Skin of body (tissue), 3 donors: ENCODE measurements at places on chromosomes 5 and 9.
A peak's percentile ranks its signal among the peaks of the same experiment; 100 is the strongest.

DNA sequence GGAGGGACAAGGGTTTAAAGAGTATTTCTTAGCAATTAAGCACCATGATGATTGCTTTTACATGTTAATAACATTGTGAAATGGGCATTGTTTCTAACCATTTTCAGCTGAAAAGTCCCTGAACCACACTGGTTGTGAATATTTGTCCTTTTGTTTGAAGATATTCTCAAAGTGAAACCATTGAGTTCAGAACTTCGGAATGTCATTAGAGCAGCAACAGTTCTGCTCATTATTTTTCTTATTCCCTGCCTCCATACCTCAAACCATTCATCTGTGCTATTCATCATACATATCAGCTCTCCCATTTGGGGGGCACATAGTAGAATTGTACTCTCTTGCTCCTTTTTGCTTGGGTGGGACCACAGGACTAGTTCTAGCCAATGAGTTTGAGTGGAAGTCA is 553.0 kb upstream of the ZNF462 start:
- DNase-seq = no peak

- no peak for DNase-seq
Measured at GRCh38 chr5:140664030-140664358, 710 bp upstream of the WDR55 start.

- no peak for DNase-seq
Measured at GRCh38 chr5:163838738-163839137, 333.3 kb downstream of the MAT2B start.

GRCh38 chr5:103502662-103503061 is 59.9 kb downstream of the NUDT12 start:
- DNase-seq = no peak

DNA sequence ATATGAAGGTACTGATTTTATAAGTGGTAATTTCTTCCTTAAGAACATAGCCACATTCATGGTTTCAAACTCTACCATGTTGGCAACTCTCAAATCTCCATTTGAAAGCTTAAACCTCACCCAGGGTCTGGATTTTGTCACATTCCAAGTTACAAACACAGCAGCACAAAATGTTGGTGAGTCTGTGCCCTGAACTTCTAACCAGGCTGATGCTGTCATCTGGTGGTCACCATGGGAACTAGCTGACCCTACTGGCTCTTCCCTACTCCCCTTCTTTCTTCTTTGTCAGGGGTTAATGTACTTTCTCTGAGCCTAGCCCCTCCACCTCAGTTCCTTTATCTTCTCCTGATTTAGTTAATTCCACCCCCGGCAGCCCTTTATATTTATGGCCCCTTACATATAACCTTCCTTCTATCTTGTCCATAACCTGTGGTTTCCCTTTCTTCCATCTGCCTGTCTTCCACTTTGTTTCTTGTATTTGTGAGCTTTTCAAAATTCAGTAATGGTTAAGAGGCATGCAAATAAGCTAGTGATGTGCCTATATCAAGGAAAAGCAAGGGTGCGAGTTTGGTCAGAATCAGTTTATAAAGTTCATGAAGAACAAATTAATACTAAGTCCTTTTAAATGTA is 35.9 kb downstream of the TGFBR1 start:
- DNase-seq = peak; percentile 58

- DNase-seq = no peak
Measured at GRCh38 chr9:93774331-93775102, 180.6 kb downstream of the BARX1 start.

DNA sequence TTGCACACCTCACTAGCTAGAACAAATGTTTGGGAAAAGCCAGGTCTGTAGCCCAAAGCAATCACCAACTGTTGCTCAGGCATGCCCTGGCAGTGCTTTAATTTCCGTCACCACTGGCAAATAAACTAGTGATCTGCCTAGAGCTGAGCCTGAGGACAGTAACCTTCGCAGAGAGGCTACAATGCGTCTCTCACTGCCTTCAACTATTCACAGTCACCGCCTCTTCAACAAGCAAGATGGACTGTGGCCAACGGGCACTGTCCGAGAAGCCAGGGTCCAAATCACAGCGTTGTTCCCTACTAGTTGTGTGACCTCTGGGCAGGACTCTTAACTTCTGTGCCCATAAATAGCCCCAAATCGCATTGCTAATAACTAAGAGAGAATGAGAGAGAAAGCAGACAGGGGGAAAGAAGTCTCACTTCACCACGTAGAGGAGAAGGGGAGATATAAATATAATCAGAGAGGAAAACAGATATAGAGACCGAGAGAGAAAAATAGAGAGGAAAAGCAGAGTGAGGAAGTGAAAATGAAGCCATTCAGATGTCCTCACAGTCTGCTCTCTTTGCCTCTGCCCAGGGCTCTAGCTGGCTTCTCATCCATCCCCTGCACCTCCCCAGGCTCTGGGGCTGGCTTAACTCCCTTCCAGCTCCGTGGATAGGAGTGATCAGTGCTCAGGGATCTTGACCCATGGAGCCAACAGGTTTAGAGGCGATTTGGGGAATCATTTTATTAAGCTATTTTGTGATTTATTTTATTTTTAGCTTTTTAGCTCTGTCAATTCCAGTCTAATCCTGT is 157.9 kb downstream of the ZDHHC21 start:
- DNase-seq = no peak

- no peak for DNase-seq
Measured at GRCh38 chr5:124162767-124163532, 583.5 kb downstream of the ZNF608 start.

- no peak for DNase-seq
Measured at GRCh38 chr5:100853582-100853981, 49.5 kb downstream of the ST8SIA4 start.

DNA sequence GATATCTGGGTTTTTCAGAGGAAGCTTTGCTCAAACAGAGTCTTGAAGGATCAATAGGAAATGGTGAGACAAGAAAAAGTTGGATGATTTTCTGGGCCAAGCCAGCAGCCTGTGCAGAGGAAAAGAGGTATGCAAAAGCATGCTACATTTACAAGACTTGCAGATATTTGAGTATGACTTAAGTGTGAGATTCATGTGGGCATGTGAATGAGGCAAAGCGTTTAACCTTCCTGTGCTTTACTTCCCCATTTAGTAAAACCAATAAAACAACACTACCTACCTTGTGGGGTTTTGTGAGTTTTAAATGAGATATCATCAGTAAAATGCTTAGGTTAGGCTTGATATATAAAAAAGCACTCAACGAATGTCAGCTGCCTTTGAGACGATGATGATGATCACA is 58.1 kb downstream of the PIP5K1B start:
- DNase-seq = no peak

- no peak for DNase-seq
Measured at GRCh38 chr5:179605026-179605833, 18.2 kb downstream of the HNRNPH1 start.

- DNase-seq = no peak
Measured at GRCh38 chr5:96595300-96596090, 66.7 kb upstream of the CAST start.

GRCh38 chr9:35313916-35314315 is 152.1 kb downstream of the UNC13B start:
- no peak for DNase-seq

GRCh38 chr5:56350011-56350596 is 117.0 kb upstream of the ANKRD55 start:
- no peak for DNase-seq

DNA sequence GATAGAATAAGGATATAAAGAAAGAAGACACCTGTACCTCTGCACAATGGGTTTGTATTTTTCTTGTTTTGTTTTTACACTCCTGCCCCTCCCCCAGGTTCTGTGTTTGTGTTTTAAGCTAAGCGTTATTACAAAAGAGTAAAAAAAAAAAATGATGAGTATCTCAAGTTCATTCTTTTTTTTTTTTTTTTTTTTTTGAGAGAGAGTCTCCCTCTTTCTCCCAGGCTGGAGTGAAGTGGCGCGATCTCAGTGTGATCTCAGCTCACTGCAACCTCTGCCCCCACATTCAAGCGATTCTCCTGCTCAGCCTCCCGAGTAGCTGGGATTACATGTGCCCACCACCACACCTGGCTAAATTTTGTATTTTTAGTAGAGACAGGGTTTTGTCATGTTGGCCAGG is 29.4 kb upstream of the RAI14 start:
- no peak for DNase-seq

DNA sequence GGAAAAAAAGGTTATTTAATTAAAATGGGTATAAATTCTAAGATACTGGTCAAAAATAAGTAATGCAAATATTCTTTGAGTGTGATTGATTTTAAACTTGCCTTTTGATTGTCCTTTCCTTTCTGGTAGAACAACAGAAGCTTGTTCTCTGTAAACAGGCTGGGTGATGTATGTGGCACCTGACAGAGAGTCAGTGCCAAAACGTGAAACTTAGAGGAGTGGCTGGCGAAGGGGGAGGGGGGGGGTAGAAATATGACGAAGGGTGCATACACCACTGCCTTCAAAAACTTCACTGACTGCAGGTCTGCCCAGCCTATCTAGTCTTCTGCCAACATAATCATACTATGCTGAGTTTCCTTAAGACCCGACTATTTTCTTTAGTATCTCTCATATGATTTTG is 629.8 kb upstream of the SEMA6A start:
- DNase-seq = no peak
